NCI-H2107 (cell line): ENCODE measurements at places on chromosomes 1 and 21.

DNA sequence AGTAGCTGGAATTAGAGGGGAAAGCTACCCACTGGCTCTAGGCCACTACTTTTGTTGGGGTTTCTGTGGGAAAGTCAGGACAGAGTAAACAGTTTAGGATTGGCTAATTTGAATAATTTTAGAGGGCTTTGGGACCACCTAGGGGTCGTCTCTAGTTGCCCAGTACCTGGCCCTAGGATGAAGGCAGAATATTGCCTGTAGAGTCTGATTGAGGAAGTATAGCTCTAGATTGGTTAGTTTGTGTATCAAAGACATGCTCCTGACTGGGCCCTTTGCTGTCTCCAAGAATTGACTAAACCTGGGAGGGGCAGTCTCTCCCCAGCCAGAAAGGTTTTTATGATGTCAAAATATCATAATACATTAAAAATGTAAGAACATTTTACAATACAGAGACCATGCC lies 142.0 kb downstream of the POU2F1 start:
- no peak for DNase-seq

DNA sequence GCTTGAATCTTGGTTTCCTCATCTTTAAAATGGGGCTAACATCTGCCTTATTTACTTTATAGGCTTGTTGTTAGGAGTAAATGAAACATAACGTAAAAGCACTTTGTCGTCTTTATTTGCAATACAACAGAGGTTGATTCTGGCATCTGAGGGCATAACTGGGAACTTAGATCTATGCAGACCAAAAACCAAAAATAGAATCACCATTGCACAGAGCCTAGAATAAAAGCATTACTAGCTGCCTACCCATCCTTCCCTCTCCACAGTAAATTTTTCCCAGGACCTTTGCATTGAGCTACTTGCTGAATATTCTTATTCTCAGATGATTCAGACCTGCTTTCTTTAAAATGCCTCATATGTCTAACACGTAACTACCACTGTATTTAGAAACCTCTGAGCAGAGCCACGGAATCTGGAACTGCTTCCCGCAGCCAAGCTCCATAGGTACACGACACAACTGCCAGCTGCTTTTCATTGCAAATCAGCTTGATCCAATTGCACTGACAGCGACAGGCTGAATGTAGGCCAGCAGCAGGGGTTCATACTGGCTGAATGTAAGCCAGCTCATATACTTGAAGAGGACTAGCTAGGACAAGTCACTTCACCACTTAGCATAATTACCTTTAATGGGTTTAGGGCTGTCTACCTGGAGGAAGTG lies 33.2 kb upstream of the SERBP1 start:
- peak; percentile 81 for DNase-seq

DNA sequence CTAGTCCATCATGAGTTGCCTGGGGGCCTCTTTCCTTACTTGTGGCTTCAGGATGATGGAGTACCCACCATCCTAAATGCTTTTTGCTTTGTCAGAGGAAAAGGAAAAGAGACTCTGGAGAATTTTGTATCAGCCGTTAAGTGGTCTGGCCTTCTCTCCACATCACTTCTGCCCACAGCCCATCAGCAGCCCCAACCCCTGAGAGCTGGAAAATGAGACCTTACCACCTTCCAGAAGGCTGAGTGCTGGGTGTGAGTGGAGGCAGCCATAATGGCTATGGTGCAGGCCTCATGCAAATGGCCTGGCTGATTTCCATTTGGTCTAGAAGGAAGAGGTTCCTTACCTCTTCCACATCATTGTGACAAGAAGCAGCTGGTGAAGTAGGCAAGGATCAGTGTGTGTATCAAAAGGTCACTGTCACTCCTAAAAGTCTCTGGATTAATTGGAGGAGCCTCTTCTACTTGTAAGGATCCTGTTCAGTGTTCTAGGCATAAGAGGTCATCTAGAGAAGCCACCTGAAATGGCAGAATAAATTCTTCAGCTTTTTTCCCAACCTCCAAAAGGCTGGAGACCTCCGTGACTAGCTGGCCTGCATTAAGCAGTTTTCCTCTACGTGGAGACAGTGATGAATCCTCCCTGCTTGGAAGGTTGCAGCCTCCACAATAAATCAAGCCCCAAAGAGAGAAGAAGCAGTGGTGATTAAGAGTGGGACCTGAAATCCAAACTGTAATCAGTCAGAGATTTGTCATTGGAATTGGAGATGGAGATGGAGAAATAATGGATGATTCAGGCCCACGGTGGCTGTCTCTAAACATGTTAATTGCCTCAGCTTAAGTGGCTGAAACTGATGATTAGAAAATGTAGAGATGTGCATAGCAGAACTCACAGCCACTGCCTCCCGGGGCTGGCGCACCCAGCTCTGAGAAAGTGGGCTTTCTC lies 111.5 kb downstream of the CNIH3 start:
- no peak for DNase-seq

DNA sequence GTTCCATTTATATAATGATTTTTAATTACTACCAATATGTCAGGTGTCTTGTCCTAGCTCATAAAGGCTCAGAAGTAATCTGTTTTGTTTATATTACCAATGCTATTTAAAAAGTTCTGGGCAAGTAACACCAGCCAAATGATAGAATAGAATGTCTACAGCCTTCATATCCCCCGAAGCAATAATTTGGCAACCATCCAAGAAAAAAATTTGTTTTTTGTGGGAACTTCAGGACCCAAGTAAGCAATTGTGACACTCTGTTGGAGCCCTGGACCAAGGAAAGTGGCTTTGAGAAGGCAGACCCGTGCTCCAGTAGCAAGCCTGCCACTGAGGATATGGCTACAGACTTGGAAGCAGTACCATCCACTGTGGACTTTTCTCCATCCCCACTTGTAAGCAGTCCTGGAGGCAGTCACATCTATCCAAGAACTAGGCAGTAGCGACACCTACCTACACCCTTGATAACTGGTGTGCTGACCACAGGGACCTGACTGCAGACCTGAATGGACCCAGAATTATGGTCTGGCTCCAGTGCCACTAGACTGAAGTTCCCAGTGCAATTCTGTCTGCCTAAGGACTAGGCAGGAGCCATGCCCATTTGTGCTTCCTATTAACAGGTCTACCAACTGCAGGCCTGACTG lies 870.7 kb upstream of the ADGRL2 start:
- no peak for DNase-seq

GRCh38 chr1:13826009-13826408 lies 126.0 kb downstream of the PRDM2 start:
- no peak for DNase-seq

DNA sequence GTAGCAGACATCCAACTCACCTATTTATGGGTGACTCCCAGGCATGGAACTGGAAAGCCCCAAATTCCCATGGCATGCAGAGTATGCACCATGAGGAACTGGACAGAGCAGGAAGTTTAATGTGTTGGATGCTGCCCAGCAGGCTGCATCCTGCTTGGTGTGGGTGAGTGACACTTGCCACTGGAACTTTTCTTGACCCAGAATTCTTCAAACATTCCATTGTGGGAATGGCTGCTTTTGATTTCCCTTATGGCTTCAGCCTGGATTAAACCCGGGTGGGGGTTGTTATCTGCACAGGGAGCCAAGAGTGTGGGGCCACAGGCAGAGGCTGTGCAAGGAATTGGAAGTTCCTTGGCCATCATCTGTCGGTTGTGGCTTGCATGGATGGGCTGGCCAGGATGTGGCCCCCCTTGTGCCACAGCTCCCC lies 26.9 kb upstream of the BACE2 start:
- no peak for DNase-seq

DNA sequence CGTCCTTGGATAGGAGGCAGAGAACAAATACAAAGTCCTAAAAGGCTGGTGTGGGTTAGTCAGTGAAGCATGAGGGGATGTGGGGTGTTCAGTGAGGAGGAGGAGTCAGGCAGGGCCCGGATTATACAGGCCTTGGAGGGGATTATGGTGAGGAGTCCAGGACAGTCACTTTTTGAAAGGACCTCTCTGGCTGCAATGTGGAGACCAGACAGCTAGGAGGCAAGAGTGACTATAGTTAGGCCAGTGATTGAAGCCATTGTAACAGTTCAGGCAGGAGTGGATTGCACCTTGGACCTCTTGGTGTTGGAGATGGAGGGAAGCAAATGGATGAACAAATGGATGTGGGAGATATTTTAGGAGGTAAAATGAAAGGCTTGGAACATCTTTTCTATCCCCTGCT lies 115.8 kb downstream of the C1orf94 start:
- no peak for DNase-seq

- DNase-seq, result no peak
Measured at GRCh38 chr21:33834801-33835500, 80.7 kb downstream of the ATP5PO start.

- no peak for DNase-seq
Measured at GRCh38 chr1:230827801-230828200, 40.5 kb downstream of the C1orf198 start.

DNA sequence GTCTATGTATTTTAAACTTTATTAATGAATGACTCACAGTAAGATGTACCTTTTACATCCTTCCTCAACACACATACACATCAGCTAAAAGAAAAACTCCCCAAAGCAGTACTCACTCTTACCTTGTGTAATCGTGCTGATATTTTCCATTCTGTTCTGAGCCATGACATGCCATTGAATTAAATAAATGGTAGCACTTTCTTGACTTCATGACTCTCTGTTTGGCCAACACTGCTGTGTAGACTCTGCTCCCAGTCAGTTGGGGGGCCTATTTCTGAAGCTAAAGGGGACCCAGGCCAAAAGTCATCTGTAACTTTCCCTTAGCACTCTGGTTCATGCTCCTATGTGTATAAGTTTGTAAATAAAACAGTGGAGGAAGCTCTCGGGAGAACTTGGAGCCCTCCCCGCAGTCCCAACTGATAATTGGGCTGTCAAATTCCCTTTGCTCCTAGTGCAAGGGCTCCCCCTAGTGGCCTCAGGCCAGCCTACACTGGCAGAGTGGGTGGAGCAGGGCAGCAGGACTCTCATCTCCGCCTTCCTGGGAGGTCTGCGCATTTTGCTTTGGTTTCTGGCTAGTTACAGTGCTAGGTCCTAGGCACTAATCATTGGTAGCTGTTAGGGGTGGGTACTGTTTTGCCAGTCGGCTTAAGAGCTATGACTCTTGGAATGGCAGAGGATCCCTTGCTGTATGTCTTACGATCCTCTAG lies 1.7 kb upstream of the FYB2 start:
- peak; percentile 80 for DNase-seq

GRCh38 chr1:10940451-10940804 lies 72.0 kb upstream of the TARDBP start:
- no peak for DNase-seq

DNA sequence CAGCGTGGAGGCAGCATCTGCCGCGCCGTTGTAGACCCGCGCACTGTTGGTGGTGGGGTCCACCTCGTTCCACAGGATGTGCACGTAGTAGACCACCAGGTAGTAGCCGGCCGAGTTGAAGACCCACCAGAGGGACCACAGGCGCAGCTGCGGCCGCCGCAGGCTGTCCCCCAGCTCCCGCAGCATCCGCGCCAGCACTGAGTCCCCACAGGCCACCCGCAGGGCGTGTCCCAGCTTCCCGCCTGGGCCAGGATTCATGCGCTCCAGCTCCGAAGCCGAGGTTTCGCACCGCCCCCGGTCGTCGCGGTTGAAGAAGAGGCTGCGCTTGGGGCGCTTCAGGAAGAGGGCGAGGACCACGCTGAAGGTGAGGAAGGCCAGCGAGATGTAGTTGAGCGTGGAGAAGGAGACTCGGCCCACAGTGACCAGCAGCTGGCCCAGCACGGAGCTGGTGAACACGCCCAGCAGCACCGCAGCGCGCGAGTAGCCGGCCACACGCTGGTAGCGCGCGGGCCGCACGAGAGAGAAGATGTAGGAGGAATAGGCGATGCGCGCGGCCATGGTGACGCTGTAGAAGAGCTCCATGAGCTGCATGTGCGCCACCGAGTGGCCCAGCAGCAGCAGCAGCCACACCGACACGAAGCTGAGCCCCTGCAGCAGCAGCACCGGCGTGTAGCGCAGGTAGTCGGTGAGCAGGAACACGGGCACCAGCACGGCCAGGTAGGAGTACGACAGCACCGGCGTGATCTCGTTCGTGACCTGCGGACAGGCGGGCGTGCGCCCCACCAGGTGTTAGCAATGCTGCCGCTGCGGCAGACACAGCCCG lies 10.6 kb downstream of the SLC19A1 start:
- no peak for DNase-seq

DNA sequence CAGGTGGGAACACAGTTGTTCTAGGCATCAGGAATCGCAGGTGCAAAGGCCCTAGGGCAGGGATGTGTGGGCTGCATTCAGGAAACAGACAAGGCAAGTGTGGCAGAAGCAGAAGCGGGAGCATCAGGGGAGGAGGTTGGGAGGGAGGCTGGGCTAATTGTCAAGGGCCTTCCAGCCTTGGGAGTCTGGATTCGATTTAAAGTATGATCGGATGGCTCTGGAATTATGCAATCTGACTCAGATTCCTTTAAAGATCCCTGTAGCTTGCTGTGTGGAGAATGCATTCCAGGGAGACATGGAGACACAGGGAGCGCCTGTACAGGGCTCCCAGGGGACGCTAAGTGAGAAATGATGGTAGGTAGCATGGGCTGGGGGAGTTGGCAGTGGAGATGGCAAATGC lies 86.5 kb downstream of the LACTBL1 start:
- no peak for DNase-seq

- DNase-seq, result no peak
Measured at GRCh38 chr1:185046668-185047067, 1.3 kb downstream of the RNF2 start.

- DNase-seq, result no peak
Measured at GRCh38 chr1:64320470-64320869, 117.0 kb downstream of the UBE2U start.

DNA sequence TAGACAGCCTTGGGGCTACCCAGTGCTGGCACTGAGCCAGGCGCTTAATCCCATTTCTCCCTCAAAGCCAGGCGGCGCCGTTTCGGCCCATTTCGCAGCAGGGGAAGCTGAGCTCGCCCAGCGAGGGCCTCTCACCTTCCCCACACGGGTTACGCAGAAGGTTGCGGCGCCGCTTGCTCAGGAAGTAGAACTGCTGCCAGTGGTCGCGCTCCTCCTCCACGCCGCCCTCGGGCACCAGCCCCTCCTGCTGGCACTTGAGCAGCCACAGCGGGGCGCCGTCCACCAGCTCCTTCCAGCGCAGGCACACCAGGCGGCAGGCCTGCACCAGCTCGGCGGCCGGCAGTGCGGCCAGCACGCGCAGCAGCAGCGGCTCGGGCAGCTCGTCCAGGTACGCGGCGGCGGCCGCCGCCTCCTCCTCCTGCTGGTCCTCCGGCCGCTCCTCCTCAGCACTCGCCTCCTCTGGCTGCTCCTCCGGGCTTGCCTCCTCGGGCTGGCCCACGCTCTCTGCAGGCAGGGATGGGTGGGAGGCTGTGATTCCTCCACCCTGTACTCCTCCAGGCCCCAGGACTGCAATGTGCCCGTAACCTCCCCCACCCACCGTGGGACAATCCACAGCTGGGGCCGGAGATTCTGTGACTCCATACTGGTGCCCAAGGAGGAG lies 3.8 kb downstream of the FBXO2 start:
- DNase-seq, result no peak

- no peak for DNase-seq
Measured at GRCh38 chr21:36946949-36947356, 19.5 kb downstream of the HLCS start.

GRCh38 chr1:36864182-36864822 lies 170.0 kb downstream of the GRIK3 start:
- no peak for DNase-seq

GRCh38 chr1:6783936-6784559 lies 1.2 kb upstream of the CAMTA1 start:
- DNase-seq, result no peak

- no peak for DNase-seq
Measured at GRCh38 chr21:37483776-37484175, 117.2 kb downstream of the DYRK1A start.
